ENCODE measurements at places on chromosomes 6 and 20.

DNA sequence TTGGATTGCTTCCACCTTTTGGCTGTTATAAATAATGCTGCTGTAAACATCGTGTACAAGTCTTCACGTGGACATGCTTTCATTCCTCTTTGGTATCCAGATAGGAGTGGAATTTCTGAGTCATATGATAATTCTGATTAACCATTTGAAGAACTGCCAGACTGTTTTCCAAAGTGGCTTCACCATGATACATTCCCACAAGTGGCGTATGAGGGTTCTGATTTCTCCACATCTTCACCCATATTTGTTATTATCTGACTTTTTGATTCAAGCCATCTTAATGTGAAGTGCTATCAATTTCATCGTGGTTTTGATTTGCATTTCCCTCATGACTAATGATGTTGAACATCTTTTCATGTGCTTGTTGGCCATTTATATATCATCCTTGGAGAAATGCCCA lies 2.9 kb upstream of the SNRPB start:
- no peak for DNase-seq

DNA sequence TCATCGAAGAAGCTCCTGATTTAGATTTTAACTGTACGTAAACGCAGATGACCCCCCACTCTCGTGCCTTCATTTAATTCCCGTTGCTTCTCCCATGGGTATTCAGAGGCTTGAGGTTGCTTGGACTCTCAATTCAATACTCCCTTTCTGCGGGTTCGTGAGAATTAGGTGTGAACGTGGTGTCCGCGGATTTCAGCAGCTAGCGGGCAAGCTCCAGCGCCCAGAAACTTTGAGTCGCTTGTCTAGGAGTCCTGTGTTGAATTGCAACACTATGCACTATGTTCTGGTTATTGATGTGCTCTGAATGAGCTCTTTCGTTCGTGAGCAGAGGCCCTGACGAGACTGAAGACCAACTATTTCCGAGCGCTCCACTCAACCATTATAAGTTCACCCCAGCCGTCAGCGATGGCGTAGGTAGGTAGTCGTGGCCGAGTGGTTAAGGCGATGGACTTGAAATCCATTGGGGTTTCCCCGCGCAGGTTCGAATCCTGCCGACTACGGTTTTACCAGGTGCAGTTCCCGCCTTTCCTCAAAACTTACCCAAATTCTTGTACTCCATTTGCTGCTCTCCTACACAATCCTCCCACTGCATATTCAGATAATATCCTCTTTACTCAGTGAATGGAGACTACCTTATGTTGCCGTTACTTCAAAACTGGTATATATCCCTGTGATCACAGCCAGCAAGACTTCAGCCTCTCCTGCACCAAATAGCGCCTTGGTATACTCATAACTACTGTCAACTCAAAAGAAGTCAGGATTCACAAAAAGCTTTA lies 72.6 kb upstream of the ZNF184 start:
- DNase-seq: no peak

- peak; percentile 76 for DNase-seq
These were observed 87.8 kb downstream of the DHX35 start for GRCh38 chr20:39049684-39050554.

DNA sequence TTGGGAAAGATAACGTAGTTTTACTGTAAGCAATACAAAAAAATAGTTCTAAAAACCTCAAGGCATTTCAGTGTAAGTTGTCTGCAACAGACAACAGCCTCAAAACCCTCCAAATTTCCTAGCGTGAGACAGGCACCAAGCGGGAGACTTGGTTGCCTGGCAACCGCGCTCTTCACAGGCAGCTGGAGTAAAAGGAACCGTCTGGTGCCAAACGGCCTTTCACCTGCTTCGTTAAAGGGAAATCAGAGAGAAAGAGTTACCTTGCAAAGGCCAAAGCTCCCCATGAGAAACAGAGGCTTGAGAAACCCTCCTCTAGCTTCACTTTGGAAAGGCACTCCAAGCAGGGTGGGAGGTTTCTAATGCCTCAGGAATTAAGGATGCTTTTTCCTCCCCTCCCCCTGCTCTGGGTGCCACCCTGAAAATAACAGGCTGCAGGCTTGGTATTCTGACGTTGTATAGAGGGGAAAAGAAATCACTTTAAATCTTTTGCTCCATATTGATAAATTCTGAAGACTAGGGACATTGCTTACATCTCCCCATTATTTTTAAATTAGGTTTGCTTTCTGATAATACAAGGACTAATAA lies 129.7 kb upstream of the UFL1 start:
- DNase-seq: no peak

DNA sequence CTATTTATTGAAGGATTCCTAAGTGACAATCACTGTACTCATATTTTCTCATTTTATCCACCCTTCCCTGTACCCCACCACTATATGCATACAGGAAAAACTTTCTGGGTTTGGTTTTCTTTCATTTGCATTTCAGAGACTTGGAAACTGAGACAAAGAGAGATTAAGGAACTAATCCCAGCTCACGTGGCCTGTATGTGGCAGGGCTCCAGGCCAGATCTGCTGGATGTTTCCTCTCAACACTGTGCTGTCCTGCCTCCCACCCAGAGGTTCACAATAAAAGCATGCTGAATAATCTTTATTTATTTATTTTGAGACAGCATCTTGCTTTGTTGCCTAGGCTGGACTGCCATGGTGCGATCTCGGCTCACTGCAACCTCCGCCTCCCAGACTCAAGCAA lies 50.2 kb downstream of the CEP162 start:
- no peak for DNase-seq

DNA sequence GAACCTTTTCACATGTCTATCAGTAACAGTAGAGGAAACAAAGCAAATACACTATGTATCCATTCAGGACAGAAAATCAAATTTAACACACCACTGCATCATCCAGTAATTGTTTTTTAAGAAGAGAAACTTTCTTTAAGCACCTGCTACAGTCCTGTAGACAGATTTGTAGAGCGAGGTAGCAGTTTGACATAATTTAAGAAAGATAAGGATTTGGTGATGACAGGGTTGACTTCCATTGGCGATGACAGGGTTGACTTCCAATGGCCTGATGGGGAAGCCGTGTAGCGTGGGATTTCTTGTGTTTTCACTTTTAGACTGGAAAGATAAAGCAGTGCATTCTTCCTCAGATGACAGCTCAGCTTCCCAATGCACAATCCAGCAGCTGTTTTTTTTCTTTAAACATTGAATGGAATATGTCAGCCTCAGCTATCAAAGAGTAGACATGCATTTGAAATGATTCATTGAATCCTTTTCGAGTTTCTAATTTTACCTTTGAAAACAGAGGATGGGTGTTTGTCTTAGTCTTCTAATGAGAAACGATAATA lies 68.5 kb downstream of the ECT2L start:
- no peak for DNase-seq

DNA sequence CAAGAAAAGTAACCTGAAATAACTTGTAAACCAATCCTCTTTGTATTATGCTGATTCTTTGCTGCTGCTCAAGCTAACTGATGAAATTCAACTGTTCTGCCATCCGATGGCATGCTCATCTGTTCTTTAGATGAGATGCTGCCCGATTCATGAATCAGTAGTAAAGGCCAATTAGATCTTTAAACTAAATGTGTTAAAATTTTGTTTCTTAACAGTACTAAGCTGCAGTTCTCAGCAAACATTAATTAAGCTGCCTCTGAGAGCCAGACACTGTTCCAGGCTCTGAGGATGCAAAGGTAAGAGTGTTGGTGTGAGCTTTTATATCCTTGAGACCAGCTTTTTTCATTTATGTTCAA lies 77.0 kb upstream of the NT5E start:
- no peak for DNase-seq

GRCh38 chr6:26420688-26421171 lies 18.7 kb downstream of the BTN3A1 start:
- peak; percentile 20 for DNase-seq

- peak; percentile 68 for DNase-seq
These were observed 4.9 kb upstream of the UBE2J1 start for GRCh38 chr6:89357390-89357789.

DNA sequence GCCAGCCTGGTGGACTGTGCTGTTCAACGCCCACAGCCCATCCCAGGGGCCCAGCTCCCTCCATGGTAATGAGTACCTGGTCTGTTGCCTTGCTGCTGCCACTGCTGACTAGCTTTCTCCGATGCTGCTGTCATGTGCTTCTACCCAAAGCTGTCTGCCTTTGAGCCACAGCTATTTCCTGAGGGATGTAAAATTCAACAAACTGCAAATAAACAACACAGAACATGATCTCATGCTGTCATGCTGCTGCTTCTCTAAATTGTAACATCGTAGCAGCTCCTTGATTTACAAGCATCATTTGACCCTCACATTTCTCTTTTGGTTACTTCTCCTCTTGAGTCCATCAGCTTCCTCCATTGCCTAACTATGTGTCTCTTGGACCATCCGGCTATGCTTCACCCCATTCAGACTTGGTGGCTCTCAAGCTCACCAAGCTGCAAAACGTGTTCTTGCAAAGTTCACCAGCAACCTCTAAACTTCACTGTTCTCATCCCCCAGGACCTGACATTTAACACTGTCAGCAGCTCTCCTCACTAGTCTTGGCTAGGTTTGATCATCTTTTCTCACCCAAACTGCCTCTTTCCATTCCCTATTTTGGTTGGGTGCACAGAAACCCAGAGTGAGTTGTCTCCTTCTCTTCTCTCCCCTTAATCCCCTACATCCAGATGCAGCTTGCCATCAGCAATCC lies 54.6 kb downstream of the FYN start:
- no peak for DNase-seq

- no peak for DNase-seq
These were observed 88.9 kb upstream of the ATXN1 start for GRCh38 chr6:16849988-16850680.

- no peak for DNase-seq
These were observed 11.0 kb upstream of the ASCC3 start for GRCh38 chr6:100892116-100892515.

GRCh38 chr6:34146801-34147592 lies 1.1 kb upstream of the GRM4 start:
- no peak for DNase-seq

GRCh38 chr20:22574545-22575086 lies 9.8 kb downstream of the FOXA2 start:
- no peak for DNase-seq

GRCh38 chr6:49835140-49835539 lies 31.2 kb downstream of the CRISP1 start:
- DNase-seq: no peak

GRCh38 chr20:25085756-25086495 lies 4.0 kb upstream of the VSX1 start:
- no peak for DNase-seq

- no peak for DNase-seq
These were observed 579.9 kb downstream of the MMUT start for GRCh38 chr6:48883116-48883515.

- no peak for DNase-seq
These were observed 30.8 kb upstream of the SYNCRIP start for GRCh38 chr6:85673198-85674139.

DNA sequence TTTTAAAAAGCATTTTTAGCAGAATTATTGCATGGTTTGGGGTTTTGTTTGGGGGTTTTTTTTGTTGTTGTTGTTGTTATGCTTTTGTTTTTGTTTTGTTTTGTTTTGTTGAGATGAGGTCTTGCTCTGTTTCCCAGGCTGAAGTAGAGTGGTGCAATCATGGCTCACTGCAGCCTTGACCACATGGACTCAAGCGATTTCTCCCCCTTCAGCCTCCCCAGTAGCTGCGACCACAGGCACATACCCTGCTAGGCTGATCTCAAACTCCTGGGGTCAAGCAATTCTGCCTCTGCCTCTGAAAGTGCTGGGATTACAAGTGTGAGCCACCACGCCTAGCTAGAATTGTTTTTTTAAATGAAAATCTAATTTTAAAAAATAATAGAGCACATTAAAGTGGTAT lies 35.7 kb downstream of the UBR2 start:
- no peak for DNase-seq

- no peak for DNase-seq
These were observed 736.6 kb downstream of the KIF16B start for GRCh38 chr20:15836634-15837033.

DNA sequence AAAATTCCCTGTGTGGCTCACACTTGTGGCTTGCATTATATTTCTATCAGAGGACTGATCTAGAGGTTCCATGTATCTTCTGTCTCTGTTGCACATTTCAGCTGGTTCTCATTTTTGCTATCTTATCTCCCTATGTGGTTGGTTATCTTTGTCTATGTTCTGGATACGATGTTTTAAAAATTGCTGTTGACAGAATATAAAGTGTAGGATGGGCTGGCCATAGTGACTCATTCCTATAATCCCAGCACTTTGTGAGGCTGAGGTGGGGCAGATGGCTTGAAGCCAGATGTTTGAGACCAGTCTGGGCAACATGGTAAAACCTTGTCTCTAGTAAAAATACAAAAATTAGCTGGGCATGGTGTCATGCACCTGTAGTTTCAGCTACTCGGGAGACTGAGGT lies 9.9 kb upstream of the ULBP3 start:
- DNase-seq: no peak

DNA sequence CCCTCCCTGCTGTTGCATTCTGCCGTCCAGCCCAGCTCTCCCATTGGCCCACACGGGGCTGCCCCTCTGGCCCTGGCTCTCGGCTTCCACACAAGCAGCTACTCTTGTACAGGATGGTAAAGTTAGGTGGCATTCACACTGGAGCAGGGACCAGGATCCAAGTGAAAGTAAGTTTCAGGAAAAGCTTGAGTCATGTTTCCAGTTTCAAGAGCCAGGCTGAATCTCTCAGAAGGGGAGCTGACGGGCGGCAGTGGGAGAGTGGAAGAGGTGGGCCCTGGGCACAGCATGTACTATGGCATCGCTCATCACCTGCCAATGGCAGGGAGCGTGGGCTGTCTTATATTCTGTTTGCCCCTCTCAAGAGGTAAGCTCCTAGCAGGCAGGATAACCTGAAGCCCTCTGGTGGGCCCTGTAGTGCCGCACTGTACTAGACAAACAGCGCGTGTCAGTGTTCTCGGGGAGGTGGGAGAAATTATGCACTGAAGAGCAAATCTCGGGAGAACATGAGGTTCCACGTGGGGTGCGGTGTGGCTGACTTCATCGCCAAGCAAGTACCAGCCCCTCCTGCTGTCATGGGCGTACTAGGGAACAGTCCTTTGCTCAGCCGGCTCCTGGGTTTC lies 241.5 kb downstream of the NRN1 start:
- no peak for DNase-seq

DNA sequence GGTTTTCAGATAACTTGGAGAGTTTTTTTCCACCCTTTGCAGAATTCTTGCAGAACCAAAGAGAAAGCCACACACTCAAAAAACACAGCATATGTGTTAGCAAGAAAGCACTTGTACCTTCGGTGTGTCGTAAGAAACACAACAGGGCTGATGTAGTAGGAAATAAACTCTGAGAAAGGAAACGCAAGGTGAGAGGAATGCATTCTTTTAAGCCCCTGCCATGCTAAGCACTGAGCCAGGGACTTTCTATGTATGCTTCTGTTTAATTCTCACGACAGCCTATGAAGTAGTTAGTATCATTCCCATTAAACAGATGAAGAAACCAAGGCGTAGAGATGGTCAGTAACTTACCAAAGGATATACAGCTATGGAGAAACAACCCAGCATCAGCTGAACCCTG lies 23.1 kb downstream of the NEDD9 start:
- DNase-seq: no peak

GRCh38 chr20:37354210-37355195 lies 8.6 kb downstream of the SRC start:
- DNase-seq: no peak

Measured in germinal center (tissue), 1 donor.